ENCODE measurements at places on chromosomes 12 and 14.

GRCh38 chr14:92453691-92454090 lies 59.9 kb upstream of the RIN3 start:
- no peak for DNase-seq

DNA sequence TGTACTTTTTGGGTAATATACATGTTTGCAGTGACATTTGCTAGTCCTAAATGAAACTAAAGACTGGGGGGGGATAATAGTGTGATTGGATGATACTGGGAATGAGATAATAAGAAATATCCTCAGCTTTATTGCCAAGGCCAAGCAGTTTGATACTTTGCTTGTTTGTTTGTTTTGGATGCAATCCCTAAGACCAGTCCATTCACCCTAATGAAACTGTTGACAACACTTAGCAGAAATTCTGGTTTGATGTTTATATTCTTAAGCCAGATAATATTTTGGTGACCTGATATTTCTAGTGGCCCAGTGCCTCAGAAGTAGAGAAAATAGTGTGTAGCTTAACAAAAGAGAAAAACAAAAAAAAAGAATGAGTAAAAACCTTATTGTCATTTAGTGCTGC lies 1.8 kb downstream of the PHC1 start:
- DNase-seq: no peak

DNA sequence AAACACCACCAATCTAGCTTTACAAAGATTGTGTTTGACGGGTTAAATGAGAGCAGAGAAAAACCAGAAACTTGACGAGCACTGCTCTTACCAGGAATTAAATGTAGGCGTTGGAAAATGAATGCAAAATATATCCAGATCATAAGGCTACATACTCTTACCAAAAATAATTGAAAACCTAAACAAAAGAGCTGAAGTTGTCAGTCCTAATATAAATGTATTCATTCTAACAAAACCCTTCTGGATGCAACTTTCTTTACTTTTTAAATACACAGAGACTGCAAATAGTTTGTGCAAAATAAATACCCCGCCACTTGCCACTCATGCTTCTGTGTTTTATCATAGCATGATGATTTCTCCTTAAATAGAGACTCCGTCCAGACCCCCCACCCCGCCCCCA lies 32.7 kb downstream of the RAD9B start:
- no peak for DNase-seq

GRCh38 chr12:21453312-21453852 lies 15.9 kb downstream of the PYROXD1 start:
- DNase-seq: no peak

DNA sequence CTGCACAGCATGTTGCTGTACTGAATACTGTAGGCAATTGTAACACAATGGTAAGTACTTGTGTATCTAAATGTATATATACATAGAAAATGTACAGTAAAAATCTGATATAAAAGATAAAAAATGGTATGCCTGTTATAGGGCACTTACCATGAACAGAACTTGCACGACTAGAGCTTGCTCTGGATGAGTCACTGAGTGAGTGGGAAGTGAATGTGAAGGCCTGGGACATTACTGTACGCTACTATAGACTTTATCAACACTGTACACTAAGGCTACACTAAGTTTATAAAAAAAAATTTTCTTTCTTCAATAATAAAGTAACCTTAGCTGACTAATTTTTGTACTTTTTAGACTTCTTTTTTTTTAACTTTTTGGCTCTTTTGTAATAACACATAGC lies 24.2 kb upstream of the NEDD1 start:
- no peak for DNase-seq

- peak; percentile 24 for DNase-seq
Measured at GRCh38 chr12:45231515-45232145, 15.7 kb downstream of the ANO6 start.

GRCh38 chr14:64983439-64984310 lies 3.0 kb upstream of the FNTB start:
- peak; percentile 16 for DNase-seq

DNA sequence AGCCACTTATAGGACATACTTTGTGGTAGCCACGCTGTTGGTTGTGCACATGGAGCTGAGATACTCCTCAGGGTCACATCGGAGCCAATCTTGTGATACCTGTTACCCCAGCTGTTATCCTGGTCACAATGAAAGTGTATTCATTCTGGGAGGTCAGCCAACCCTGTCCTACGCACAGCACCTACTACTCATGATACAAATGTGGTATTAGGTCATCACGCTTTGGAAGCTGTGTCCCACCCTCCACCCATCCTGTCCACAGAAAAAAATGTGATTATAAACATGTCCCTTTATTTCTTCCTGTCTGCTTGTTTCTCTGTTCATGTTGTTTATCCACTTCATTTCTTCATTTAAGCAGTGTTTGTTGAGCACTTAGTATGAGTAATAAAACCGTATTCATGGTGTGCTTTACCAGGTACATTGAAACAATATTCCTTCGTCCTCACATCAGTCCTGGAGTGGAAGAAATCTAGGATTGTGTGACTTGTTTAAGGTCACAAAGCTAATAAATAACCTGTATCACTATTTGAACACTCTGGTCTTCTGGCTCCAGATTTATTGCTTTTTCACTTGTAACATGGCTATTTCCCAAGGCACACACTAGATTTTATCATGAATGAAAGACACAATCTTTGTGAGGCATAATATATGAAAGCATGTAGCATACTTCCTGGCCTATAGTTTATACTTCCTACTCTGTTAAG lies 73.1 kb downstream of the DERA start:
- DNase-seq: no peak

DNA sequence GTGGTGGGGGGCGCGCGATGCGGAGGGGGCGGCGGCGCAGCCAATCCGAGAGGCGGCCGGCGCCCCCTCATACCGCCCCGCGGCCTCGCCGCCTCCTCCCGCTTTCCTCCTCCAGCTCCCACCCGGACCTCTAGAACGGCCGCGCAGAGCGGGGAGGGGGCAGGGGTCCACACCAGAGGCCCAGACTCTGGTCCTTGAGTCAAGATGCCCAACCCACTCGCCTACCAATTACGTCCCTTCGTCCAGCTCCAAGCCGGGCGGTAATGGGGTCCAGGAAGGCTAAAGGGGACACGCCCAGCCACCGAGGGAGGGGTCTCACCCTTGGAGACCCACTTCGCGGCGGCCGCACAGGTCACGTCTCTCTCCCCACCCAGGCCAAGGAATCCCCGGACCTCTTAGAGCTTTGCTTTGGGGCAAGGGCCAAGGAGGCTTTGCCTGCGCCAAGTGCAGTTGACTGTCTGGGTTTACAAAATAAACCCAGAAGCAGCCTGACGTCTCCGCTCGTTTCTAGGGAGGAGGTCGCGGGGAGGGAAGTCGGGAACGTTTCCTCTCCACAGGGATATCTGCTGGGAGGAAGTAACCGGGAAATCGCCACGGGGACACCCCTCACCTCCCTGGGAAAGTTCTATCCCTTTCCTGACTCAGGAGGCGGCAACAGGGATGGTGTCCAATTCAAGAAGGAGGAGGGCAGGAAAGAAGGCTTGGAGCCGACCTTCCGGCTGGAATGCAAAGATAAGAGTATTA lies 394 bp upstream of the AMIGO2 start:
- peak; percentile 66 for DNase-seq

GRCh38 chr14:88209273-88209672 lies 113.8 kb downstream of the KCNK10 start:
- DNase-seq: no peak

- no peak for DNase-seq
Measured at GRCh38 chr12:15563663-15564062, 225.5 kb downstream of the EPS8 start.

GRCh38 chr12:96980991-96981414 lies 73.9 kb downstream of the NEDD1 start:
- DNase-seq: no peak

GRCh38 chr14:39772627-39773026 lies 340.4 kb upstream of the FBXO33 start:
- no peak for DNase-seq

- DNase-seq: no peak
Measured at GRCh38 chr12:40342010-40342409, 117.2 kb downstream of the LRRK2 start.

DNA sequence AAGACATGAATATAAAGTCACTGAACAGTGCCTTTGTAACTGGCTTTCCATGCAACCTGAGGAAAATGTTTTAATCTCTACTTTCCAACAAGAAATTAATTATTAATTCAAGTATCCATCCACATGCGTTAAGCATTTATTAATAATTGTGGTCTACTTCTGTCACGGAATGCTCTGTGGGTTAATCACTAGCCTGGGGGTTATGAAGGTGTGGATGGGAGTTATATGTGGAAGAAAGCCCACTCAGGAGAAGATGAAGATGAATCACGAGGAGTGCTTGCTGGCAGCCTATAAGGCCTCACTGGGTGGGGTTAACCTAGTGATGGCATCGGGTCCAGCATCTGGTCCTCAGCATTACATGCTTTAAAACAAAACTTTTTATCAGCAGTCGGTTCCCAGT lies 99.5 kb upstream of the AVPR1A start:
- no peak for DNase-seq

- DNase-seq: no peak
Measured at GRCh38 chr14:89268514-89268913, 148.5 kb downstream of the FOXN3 start.

DNA sequence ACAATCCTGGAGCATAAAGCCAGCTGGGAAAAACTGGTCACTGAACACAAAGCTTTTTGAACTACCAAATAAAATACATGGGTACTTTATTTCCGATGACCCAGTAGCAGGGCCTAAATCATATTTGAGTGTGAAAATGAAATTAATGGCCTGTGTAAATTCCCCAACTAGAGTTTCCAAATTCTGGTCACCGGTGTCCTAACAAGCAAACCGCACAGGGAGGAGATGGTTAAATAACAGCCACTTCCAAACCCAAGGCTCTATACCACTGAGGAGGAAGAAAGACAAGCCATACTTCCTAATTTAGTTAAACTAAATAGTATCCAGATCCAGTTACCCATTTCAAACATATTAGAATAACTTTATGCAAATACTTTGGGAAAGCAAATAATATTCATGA lies 40.1 kb upstream of the DUSP6 start:
- no peak for DNase-seq

Data from SHP77 (cell line).